ENCODE measurements at places on chromosomes 11 and 22.

GRCh38 chr22:47062126-47062525, 299.7 kb downstream of the TBC1D22A start:
- H3K27me3 ChIP-seq: no peaks in the 10 kb centered on the region
- H3K36me3 ChIP-seq: peaks cover 11% of the 10 kb centered on the region
- no peak overlapping the region for H3K27ac ChIP-seq
- no peak overlapping the region for H3K4me3 ChIP-seq

- H3K36me3 ChIP-seq: peaks cover 2% of the 10 kb centered on the region
- no peak overlapping the region for H3K27ac ChIP-seq
- DNase-seq: no peak
- peaks cover 36% of the 10 kb centered on the region for H3K27me3 ChIP-seq
- peaks cover 17% of the 10 kb centered on the region for H3K4me1 ChIP-seq
- H3K4me3 ChIP-seq: no peak overlapping the region
Observed at GRCh38 chr22:29032014-29032475, 29.6 kb downstream of the C22orf31 start.

DNA sequence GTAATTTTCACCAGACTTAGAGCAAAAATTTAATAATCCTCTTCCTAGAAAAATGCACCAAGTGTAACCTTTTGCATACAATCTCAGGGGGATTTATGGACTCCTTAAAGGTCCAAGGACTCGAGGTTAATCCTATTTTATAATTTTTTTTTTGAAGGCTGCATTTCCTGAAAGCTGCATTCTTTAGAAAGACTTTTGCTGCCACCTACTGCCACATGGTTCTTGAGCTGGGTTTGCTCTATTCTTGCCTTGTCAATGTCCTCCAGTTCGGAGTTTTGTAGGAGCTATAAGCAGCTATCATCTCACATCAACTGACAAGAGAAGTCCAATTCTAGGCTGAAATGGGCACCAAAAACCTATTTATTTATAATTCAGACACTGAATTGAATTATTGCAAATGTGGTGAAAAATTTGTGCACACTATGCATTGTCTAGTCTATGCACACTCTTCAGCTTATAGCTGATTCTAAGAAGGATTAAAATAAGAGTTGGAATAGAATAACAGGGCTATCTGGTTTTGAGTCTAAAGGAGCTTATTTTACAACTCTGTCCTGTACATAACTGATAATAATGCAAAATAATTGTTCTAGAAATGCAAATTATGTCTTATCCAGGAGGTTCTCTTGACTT, 31.3 kb downstream of the TRAF6 start:
- H3K36me3 ChIP-seq: peaks cover 7% of the 10 kb centered on the region
- no peaks in the 10 kb centered on the region for H3K27me3 ChIP-seq
- peak; percentile 62 for DNase-seq

DNA sequence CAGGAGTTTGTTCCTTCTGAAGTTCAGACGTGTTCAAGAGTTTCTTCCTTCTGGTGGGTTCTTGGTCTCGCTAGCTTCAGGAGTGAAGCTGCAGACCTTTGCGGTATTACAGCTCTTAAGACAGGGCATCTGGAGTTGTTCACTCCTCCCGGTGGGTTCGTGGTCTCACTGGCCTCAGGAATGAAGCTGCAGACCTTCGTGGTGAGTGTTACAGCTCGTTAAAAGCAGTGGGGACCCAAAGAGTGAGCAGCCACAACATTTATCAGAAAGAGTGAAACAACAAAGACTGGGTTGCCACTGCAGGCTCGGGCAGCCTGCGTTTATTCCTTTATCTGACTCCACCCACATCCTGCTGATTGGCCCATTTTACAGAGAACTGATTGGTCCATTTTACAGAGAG, 373.1 kb downstream of the ETS1 start:
- no peaks in the 10 kb centered on the region for H3K27me3 ChIP-seq
- H3K36me3 ChIP-seq: no peaks in the 10 kb centered on the region
- no peak overlapping the region for H3K4me3 ChIP-seq
- no peak for DNase-seq

DNA sequence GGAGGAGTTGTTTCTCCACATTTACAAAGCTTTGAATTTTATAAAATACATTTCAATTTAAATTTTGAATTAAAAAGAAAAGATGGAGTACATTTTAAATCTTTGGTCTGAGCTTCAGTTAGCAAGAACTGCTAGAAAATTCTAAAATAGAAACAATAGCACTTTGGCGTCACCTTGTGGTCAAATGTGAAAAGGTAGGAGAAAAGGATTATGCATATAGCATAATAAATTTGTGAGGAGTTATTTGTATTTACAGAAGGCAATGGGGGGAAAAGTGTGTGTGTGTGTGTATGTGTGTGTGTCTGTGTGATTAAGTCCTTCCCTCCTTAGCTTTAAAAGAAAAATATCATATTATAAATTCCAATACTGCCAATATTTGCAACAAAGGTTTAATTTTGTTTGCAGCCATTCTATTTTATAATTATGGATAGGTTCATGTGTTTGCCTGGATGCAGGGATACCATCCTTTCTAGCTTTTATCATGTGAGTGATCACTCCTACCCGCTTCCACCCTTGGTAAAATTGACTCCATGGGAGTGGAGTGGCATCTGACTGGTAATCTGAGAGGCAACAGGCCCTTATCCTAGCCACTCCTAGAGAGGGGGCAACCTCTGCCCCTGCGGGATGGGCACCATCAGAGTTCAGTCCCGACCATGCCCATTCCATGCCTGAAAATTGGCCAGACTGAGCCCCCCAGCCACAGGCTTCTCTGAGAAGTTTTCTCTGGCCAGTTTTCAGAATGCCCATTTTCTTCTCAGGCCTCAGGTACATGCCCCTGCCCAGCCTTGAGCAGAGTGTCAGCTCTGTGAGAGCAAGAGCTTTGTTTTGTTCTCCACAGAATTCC, 13.6 kb upstream of the LGR4 start:
- no peak overlapping the region for H3K27ac ChIP-seq
- peak; percentile 57 for DNase-seq

- no peaks in the 10 kb centered on the region for H3K4me1 ChIP-seq
- no peaks in the 10 kb centered on the region for H3K27me3 ChIP-seq
- DNase-seq: no peak
- peaks cover 12% of the 10 kb centered on the region for H3K36me3 ChIP-seq
- H3K4me3 ChIP-seq: no peak overlapping the region
Observed at GRCh38 chr11:86551288-86552092, 120.9 kb downstream of the ME3 start.

GRCh38 chr11:73233692-73234470, 15.8 kb downstream of the P2RY2 start:
- H3K27ac ChIP-seq: no peak overlapping the region
- no peaks in the 10 kb centered on the region for H3K4me1 ChIP-seq
- DNase-seq: no peak
- no peaks in the 10 kb centered on the region for H3K27me3 ChIP-seq

- no peaks in the 10 kb centered on the region for H3K27me3 ChIP-seq
- H3K27ac ChIP-seq: no peak overlapping the region
- no peak overlapping the region for H3K4me3 ChIP-seq
- peaks cover 33% of the 10 kb centered on the region for H3K36me3 ChIP-seq
- H3K4me1 ChIP-seq: peaks cover 22% of the 10 kb centered on the region
Observed at GRCh38 chr11:63991558-63991957, 5.3 kb downstream of the OTUB1 start.

GRCh38 chr11:63022441-63022840, 6.8 kb upstream of the SLC22A8 start:
- peaks cover 4% of the 10 kb centered on the region for H3K4me1 ChIP-seq
- no peaks in the 10 kb centered on the region for H3K36me3 ChIP-seq
- no peak overlapping the region for H3K4me3 ChIP-seq
- no peak for DNase-seq

DNA sequence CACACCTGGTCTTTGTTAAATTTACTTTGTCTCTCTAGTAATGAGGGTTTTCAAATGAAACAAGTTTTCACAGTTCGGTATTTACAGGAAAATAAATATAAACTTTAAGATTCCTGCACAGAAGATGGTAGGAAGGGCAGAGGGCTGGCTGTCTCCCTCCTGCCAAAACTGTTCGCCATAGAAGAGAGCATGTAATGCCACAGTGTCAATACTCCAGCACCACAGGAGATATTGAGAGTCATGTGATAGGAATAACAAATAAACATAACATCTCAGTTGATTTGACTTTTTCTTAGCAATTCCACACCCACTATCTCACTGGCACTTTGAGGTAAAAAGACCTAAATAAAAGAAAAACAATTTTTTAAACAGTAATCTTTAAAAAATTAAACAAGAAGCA, 100.9 kb downstream of the MRTFA start:
- peak overlapping the region; percentile 87 for H3K27ac ChIP-seq
- no peak for DNase-seq
- no peak overlapping the region for H3K4me3 ChIP-seq
- peaks cover 49% of the 10 kb centered on the region for H3K4me1 ChIP-seq
- no peaks in the 10 kb centered on the region for H3K36me3 ChIP-seq
- no peaks in the 10 kb centered on the region for H3K27me3 ChIP-seq

- no peak overlapping the region for H3K4me3 ChIP-seq
- no peaks in the 10 kb centered on the region for H3K27me3 ChIP-seq
- H3K27ac ChIP-seq: no peak overlapping the region
- no peak for DNase-seq
Observed at GRCh38 chr22:39833610-39834009, 60.0 kb downstream of the ENTHD1 start.

- peak overlapping the region; percentile 34 for H3K4me3 ChIP-seq
- no peaks in the 10 kb centered on the region for H3K27me3 ChIP-seq
- peak overlapping the region; percentile 59 for H3K27ac ChIP-seq
- DNase-seq: no peak
- H3K36me3 ChIP-seq: peaks cover 3% of the 10 kb centered on the region
Observed at GRCh38 chr22:40180403-40180802, 2.7 kb downstream of the TNRC6B start.

All from activated naive CD4-positive, alpha-beta T cell treated with anti-CD3 and anti-CD28 coated beads for 36 hours (primary cell).